A172 (cell line): ENCODE measurements at places on chromosomes 11 and 22. TPM values are rescaled to one million over a fixed set of nuclear protein-coding genes. Genes with fewer than 3 reads are reported as not detected.

VPS37C gene
- 9.1 and 9.7 TPM in 2 replicates for total RNA-seq

UPB1 gene
- total RNA-seq: not detected in 2 replicates

PDE2A gene
- total RNA-seq: 6.5 and 8.8 TPM in 2 replicates

KRTAP5-8 gene
- not detected in 2 replicates for total RNA-seq

UQCR10 gene
- 63.4 and 63.8 TPM in 2 replicates for total RNA-seq

INPP5J gene
- total RNA-seq: 0.33 and 1.3 TPM in 2 replicates

BTBD18 gene
- not detected in 2 replicates for total RNA-seq

NELL1 gene
- total RNA-seq: not detected in 2 replicates

USH1C gene
- total RNA-seq: not detected in 2 replicates

OTOG gene
- total RNA-seq: not detected in 2 replicates

MS4A15 gene
- not detected in 2 replicates for total RNA-seq

DNA sequence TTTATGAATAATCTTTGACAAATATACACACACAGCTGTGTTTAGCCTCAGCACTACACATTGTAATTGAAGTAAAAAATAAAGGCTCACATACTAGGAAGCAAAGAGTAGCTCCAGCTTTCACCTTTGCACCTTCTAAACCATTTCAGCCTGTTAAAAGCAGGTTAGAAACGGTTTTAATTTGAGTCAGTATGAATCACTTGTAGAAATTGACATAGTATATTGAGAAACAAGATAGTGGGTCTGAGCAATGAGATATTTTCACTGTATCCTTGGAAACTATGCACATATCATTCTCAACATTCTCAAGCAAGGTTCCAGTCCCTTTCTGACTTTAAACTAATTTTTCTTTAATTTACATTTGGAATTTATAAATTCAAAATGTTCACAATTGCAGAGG is 380.3 kb downstream of the AASDHPPT start:
- DNase-seq: no peak

DNA sequence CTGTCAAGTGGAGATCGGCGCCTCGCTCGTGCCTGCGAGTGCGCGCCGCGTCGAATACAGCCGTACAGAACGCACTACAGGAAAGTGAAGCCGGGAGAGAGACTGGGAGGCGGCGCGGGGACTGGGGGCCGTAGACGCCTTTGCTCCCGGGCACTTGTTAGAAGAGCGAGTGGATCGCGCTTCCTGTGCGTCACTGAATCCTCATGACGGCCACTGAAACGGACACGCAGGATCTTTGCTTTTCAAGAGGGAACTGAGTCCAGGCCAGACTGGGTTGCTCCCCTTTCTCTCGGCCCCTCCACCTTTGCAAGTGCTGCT is 314 bp downstream of the RIC8A start:
- peak; percentile 51 for DNase-seq

- DNase-seq: peak; percentile 87
Measured at GRCh38 chr11:14336507-14337503, 22.2 kb downstream of the RRAS2 start.

GRCh38 chr22:23166841-23167616 is 13.3 kb upstream of the BCR start:
- no peak for DNase-seq

- no peak for DNase-seq
Measured at GRCh38 chr11:117495357-117495756, 167.7 kb downstream of the CEP164 start.

GRCh38 chr11:12238420-12238819 is 128.0 kb downstream of the MICAL2 start:
- no peak for DNase-seq

DNA sequence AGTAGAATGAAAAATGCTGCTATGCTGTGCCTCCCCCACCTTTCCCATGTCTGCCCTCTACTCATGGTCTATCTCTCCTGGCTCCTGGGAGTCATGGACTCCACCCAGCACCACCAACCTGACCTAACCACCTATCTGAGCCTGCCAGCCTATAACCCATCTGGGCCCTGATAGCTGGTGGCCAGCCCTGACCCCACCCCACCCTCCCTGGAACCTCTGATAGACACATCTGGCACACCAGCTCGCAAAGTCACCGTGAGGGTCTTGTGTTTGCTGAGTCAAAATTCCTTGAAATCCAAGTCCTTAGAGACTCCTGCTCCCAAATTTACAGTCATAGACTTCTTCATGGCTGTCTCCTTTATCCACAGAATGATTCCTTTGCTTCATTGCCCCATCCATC is 14.9 kb upstream of the HBE1 start:
- DNase-seq: no peak

- DNase-seq: no peak
Measured at GRCh38 chr11:26234451-26234850, 97.5 kb upstream of the ANO3 start.

GRCh38 chr11:68727783-68728182 is 23.5 kb downstream of the TESMIN start:
- no peak for DNase-seq

DNA sequence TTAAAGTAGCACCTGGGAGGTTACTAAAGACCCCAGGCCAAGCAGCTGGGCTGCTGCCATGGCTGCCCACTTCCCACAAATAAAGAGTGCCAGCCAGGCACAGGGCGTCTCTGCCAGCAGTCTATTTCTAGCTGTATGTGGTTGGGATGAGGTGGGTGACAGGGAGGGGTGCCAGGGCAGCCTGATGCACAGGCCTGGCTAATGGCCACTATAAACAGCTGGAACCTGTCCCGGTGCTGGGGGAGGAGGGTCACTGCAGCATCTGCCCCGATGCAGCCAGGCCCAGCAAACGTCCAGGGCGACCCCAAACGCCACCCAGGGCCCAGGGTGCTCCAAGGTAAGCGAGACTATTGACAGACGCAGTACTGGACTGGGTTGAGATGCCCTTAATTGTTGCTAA is 37.4 kb downstream of the SCUBE1 start:
- no peak for DNase-seq

GRCh38 chr11:111409915-111410314 is 30.8 kb upstream of the POU2AF1 start:
- no peak for DNase-seq

DNA sequence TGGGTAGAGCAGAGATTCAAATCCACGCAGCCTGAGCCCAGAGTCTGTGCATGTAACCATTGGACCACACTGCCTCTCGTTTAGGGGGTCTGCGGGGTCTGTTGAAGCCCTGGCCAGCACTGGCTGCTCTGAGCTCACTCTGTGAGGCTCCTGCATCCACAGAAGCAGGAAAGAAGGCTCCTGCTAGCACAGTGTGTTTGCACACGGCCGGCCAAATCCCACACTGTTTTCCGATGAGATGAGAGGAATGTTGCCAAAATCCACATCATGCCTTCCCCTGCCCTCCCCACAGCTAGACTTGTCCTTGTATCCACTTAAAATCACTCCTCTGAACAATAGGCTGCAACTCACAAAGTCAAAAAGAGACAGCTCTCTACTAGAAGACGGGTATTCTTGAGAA is 10.6 kb upstream of the SLC22A12 start:
- no peak for DNase-seq

GRCh38 chr11:19852288-19852687 is 139.7 kb downstream of the NAV2 start:
- DNase-seq: no peak

- DNase-seq: no peak
Measured at GRCh38 chr11:48101958-48102357, 114.7 kb upstream of the OR4B1 start.

DNA sequence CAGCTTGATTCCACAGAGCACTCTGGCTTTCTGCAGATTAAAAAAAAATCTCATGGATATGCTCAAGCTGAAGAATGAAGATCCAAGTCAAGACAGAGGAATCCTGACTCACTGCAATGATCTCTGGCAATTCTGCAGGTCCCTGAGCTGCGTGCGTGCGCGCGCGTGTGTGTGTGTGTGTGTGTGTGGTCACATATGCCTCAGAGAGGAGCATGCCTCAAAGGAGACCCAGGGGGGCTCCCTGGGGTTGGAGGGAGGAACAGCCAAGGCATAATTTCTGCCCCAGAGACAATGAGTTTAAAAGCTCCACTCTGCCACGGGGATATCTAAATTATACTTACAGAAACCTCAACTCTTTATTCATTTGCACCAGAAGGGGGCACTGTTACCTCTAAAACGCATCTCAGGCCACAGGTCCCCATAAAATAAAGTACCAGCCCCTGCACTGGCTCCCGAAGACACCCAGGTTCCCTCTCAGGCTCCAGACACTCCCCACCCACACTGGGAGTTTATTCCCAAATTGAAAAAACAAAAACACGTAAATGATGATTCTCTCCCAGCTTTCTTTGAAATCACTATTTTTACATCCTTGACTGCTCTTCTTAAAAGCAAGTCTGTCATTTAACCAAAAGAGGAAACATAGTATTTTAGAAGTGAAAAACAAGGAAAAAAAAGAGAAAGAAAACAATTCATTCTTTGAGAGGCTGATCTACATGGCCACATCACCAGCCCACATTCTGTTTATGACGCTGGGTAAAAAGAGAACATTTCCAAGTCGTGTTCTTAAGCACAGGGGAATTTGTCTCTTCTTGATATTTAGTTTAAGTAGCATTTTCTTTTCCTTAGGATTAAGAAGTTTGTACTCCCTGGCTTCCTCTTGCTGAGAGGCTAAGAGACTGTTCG is 401.0 kb downstream of the LARGE1 start:
- peak; percentile 8 for DNase-seq

DNA sequence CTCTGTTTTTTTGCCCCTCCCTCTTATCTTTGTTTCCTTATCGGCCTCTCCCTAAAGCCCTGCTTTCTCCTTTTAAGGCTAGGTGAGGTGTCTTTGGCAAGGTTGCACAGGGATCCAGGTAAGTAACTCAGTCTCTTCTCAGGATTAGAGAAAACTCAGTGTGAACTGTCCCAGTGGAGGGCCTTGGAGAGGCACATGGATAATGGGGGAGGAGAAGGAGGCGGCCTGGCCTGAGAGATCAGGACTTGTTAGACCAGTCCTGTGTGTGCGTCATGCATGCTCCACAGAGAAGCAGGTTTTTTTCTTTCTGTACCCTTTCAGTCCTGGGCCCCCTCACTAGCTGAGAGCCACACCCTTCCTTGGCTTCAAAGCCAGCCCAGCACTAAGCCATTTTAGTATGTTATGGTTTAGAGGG is 19.9 kb downstream of the CTNND1 start:
- DNase-seq: no peak

DNA sequence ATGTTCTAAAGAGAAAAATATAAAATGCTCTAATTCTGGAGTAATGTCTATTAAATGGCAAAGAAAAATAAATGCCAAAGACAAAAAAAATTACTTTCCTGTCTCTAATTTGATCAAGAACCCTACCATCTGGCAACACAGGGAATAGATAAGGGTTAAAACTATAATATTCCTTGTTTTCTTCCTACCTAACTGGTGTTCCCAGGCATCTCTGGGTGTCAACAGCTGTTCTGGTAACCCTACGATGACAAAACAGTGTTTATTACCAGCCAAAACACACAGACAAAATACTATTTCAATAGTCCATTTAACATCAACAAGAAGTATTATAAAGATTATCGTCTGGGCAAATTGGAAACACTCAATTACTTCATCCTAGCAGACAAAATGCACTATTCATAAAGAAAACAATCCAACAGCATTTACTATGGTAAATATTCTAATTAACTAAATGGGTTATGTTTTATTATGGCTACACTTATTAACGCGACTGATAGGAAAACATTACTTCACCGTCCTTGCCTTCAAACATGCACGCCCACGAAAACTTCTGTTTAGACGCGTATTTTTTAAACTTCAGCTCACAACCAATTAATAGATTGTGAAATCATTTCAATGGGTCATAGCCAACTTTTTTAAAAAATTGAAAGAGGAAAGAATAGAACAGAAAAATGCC is 50.6 kb downstream of the LGR4 start:
- DNase-seq: no peak

DNA sequence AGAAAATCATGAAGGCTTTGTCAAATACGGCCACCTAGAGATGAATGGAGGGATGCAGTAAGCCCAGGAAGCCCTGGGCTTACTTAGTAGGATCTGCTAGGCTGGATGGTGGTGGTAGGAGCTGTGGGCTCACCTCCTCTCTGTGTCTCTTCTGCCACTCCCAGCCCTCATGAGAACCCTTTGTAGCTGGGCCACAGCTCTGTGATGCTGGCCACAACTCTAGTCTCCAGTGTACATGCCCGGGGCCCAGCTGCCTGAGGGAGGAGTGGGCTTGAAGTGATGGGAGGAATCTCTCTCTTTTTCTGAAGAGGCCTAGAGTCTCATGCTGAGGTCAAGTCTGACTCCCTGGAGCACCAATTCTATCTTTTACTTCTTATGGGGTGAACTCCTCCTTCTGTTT is 32.4 kb upstream of the SYT13 start:
- no peak for DNase-seq

DNA sequence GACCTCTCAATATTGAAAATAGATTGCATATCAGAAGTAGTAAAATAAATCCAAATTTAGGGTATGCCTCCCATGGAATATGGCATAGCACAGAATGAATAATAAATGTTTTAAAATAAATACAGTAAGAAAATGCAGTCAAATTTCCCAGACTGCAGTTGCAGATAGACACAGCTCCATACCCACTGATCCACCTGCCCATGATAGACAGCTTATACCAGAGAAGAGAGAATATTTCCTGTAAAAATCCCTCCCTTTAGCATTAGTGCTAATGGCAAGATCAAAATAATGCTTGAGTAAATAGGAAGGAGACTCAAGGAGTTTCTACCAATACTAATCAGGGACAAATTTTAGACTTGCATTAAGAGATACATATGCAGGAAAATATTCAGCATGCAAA is 45.0 kb upstream of the CALCB start:
- no peak for DNase-seq

DNA sequence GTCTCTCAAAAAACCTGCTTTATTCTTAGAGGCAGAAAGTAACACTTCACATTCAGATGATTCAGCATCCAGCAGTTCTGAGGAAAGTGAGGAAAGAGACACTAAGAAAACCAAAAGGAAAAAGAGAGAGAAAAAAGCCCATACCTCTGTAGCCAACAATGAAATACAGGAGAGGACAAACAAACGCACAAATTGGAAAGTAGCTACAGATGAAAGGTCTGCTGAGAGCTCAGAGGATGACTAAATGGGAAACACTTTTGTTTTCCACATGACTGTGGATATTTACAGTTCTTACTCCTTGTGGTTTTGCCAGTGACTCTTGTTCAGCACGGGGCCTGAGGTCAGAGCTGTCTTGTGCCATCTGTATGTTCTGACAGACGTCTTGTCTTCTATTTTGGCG is 3.8 kb downstream of the TIMM8B start:
- DNase-seq: peak; percentile 59

DNA sequence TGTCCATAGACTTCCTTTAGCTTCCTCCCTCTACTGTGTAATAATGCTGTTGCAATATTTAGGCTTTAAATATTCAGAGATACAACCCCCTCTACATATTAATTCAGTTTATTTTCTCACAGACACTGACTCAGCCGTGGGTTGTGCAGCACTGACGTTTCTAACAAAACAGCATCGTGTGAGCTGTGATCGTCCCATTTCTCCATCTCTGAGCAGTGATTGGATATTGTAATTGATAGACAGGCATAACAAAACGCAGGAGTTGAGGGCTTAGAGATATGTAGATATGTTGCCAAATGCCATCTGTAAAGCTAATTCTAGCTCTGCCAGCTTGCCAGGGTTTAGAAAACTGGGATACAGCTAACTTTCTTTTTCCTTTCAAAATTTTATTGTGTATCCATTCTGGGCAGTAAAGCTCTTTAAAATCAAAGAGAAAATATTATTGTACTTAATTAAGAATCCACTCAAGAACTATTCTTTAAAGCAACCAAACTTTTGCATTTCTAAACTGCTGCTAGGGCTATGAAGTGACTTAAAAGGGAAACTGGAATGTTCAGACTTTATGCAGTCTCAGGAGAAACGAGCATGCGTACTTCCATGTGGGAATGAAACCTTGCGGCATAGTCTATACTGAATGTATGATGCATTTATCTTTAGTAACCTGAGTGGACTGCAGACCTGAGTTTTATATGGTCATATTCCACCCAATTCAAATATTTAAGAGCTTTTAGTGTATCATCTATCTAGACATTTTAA is 22.7 kb downstream of the BTBD10 start:
- DNase-seq: peak; percentile 89
